AG20443 (cell line): ENCODE measurements at places on chromosomes 3 and 15.

GRCh38 chr3:176699288-176699687 lies 498.0 kb downstream of the TBL1XR1 start:
- no peak for DNase-seq

- peak; percentile 21 for DNase-seq
These were observed 3.3 kb downstream of the ARL6IP5 start for GRCh38 chr3:69088063-69088462.

DNA sequence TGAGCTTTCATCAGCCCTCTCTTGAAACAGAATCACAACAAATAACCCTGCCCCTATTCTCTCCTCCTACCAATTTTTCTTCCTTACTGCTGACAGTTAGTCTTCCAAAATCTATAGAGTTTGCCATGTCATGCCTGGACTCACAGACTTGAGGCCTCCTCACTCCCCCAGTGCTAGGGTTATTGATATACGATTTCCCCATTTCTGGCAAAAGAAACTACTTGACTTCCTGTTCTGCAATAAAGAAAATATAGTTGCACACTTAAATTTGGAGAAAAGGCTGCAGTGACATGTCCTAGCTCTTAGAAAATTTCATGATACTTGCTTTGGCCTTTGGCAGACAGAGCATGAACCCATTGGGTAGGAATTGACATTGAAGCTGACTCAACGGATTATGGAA lies 75.9 kb downstream of the CYP19A1 start:
- DNase-seq = no peak

DNA sequence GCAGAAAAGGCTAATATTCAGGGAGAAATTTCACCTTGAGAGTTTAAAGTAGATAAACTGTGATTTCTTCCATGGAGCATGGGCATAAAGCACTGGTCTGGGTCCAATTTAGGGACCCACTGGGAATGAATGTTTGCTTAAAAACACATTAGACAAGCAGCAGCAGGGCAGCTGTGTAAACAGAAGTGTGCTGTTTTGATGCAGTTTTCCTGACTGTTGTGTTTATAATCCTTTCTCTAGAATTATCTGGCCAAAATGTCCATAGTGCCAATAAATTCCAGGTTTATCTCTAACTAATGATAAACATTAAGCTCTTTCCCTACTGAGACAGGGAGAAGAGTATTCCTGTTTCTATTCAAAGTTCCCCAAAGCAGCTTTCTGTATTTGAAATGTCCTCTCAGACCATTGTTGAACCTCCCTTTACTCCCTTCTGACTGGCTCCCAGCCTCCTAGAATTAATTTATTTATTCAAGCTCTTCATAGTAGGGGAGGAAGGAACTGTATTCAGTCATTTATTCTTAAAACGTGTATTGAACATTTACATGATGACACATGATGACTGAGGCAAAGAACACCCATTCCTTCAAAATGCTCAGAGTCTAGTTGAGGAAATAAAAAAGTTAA lies 7.0 kb upstream of the TM4SF18 start:
- no peak for DNase-seq
